ENCODE measurements at places on chromosomes 4 and X.

DNA sequence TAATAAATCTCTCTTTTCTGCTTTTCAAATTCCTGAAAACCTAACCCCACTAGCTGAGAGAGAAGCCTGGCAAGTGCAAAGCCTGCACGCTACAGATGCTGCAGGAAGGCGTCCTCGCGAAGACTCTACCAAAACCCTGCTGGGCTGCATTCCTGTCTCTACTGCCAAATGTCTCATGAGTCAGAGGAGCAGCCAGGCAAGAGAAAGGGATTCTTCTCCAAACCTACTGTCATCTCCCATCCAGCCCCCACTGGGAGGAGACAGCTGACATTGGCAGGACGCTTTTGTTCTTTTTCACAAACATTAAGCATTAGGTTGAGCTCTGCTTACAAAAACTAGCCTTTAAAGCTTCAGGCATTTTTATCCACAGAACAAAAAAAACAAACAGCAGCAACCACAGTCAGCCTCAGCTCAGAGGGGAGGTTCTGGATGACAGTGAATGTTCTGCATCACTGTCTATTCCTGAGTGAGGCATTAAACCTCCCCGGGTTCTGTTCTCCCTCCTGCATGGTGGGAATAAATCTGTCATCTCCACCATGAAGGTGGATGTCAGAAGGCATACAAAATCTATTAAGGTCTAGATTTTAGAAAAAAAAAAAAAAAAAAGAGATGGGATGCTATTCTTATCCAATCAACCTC lies 18.0 kb downstream of the CRMP1 start:
- peak; percentile 58 for DNase-seq

DNA sequence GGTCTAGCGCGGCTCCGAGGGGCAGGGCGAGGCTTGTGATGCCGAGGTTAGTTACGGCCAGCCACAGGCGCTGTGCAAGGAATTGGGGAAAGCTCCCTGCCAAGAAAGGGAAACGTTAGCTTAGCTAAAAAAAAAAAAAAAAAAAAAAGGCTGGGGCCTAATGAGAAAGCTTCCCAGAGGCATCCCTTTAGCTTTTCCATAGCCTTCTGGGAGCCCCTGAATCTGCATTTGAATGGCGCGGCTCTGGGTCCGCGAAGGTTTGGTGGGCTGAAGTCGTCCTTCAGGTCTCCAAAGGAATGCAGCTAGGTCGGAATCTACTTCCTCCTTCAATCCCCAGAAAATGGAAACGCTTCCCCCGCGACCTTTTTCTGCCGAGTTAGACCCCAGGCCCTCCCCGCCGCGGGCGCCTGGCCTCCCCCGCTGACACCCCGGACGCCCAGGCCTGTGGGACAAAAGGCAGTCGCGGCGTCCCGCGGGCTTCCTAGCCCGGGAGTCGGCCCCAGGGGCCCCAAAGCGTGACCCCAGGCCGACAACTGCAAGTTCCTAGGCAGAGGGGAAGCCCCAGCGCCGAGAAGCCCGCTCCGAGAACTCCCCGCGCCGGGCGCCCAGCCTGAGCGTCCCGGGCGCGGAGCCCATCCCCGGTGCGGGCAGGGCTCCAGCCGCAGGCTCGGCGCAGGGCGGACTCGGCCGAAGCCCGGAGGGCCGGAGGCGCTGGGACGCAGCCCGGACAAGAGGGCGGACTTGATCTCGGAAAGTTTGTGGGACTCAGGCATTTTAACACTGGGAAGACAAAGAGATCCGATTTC lies 605 bp upstream of the FAT1 start:
- peak; percentile 19 for DNase-seq

DNA sequence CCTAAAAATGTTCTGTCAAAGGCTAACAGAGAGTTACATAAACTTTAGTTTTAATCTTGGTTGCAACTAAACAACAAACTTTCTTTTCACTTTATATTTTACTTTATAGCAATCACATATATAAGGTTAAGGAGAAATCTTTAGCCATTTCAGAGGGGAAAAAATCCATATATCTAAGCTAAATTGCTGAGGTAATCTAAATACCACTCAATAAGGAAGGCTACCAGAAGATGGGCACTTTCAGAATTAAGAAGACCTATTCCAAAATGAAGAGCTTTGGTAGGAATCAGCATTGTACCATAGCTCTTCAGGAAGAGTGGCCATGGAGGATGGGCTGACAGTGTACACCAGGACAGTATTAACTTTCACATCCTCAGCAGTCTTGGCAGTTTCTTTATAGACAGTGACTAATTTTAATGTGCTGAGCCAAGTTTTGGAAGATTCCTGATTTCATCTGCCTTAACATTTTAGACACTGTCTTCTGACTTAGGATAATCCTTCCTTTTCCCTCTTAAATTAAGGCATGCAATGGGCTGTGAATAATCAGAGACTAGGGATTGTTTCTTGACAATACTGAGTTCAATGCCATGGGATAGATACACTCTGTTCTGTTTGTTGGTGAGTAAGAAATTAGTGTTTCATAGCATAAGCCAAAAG lies 7.1 kb downstream of the FAT4 start:
- DNase-seq = no peak

- DNase-seq = no peak
These were observed 18.6 kb downstream of the CLTRN start for GRCh38 chrX:15646031-15646430.

- DNase-seq = no peak
These were observed 49.5 kb upstream of the HELT start for GRCh38 chr4:184968784-184969201.

GRCh38 chr4:184470785-184471110 lies 3.6 kb downstream of the IRF2 start:
- DNase-seq = no peak

DNA sequence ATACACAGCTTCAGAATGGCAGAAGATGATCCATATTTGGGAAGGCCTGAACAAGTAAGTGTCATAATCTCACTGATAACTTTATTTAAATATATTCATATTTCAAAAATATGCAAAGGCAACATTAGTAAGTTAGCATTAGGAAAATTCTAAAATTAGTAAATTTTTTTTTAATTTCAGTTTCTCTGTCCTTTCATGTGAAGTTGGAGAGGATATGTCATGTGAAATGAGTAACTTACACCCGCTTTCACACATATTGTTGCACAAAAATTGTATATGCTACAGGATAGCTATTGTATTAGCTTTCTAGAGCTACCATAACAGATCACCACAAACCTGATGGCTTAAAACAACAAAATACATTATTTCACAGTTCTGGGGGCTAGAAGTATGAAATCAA lies 24.3 kb downstream of the NFKB1 start:
- DNase-seq = no peak

DNA sequence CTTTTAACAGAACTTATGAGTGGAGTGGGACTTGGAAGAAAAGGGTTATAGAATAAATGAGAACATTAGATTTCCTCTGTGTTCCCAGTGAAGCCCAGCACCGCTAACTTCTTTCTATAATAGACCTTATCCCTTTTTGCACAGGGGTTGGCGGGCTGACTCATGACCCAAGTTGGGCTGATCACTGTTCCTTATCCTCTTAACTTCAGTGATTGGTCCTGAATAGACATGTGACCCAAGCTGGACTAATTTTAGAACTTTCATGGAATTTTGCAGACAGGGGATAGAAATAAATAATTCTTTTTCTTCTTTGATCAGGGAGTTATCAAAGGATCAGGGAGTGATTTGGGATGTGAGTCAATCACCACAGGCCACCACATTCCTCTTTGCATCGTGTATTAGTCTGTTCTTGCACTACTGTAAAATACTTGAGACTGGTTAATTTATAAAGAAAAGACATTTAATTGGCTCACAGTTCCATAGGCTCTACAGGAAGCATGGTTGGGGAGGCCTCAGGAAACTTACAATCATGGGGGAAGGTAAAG lies 75.9 kb downstream of the UCHL1 start:
- no peak for DNase-seq

- DNase-seq = no peak
These were observed 55.0 kb upstream of the STS start for GRCh38 chrX:7092543-7092942.

- DNase-seq = no peak
These were observed 23.2 kb upstream of the MXD4 start for GRCh38 chr4:2284934-2285612.

DNA sequence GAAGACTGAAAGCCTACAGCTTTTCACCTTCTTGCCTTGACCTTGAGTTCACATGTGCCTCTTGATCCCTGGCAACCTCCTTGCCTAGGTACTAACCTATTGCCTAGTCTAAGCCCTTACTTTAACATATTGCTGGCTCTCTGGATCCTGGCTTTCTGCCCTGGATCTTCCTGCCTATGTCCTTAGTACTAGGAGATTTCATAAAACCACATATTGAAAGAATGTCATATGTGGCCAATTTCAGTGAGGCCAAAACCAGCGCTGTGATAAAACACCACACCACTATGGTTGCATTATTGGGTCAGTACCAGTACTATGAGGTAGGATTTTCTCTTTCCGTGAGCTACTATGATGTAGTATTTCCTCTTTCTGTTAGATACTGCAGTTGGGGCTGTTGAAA lies 80.4 kb downstream of the CT47B1 start:
- no peak for DNase-seq

DNA sequence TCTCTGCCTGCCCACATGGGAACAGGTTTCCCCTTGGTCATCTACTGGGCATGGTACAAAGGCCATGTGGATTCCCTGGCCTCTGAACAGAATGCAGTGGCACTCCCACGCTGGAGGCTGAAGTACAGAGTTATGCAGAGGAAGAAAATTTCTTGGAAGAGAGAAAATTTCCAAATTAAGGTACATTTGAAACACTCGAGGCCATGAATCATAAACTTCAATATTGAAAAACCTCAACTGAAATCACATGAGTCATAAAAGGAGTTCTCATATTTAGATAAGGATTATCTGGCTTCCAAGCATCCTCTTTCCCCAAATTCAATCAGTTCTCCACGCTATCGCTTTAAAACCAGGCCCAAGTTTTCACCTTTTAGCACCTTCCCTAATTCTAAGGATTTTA lies 28.1 kb upstream of the TXK start:
- no peak for DNase-seq

- DNase-seq = no peak
These were observed 1449.6 kb downstream of the C4orf33 start for GRCh38 chr4:130545596-130545995.

DNA sequence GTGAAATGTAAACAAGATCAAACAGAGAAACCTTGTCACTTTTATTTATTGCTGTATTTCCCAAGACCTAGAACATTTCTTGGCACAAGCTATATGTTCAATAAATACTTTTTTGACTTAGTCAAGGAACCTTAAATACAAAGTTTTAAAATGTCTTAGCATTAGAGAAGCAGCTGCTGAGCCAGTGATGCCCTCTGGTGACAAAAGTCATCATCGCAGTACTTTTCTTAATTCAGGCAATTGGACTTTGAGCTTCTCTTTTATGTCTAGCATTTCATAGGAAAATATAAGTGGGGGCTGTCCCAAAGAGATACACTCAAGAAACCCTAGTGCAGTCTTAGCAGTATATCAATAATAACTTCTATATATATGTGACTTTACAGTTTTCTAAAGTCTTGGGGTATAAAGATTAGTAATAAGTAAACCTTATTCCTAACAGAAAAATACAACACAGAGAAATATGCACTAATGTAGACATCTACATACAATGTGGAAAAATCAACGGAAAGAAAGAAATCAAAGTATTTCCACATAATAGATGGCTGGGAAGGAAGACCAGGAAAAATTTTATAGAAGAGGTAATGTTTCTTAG lies 118.4 kb downstream of the DTHD1 start:
- DNase-seq = peak; percentile 10

- no peak for DNase-seq
These were observed 17.8 kb downstream of the ZCCHC4 start for GRCh38 chr4:25330335-25330734.

GRCh38 chr4:168097161-168097560 lies 4.8 kb downstream of the ANXA10 start:
- DNase-seq = no peak

- no peak for DNase-seq
These were observed 134.4 kb downstream of the MAD2L1 start for GRCh38 chr4:119932277-119932676.

DNA sequence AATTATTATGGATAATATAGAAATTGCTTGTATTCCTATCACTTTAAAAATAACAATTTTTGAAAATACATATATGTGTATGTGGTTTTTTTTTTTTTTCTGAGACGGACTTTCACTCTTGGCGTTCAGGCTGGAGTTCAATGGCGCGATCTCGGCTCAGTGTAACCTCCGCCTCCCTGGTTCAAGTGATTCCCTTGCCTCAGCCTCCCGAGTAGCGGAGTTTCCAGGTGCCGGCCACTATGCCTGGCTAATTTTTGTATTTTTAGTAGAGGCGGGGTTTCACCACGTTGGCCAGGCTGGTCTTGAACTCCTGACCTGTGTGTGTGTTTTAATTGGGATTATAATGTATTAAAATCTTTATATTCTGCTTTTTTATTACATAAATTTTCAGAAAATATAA lies 97.9 kb upstream of the NUDT6 start:
- DNase-seq = no peak

DNA sequence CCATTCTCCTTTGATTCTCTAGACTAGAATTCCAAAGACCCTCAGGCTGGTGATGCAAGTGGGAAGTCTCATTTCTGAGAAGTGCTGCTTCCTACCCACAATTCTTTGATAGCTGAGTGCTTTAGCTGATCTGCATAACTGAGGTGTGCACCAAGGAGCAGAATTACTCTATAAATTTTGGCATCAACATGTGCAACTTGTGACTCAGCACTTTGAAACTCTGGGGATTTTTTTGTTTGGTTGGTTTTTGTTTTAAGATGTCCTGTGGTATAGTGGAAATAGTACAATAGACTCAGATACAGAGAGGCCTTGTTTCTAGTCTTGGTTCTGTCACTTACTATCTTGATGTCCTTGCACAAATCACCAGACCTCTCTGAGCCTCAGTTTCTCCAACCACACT lies 148.4 kb downstream of the AR start:
- DNase-seq = no peak

- DNase-seq = no peak
These were observed 2.4 kb upstream of the EGF start for GRCh38 chr4:109910256-109910655.

GRCh38 chr4:176358083-176358469 lies 38.3 kb downstream of the SPCS3 start:
- no peak for DNase-seq

- no peak for DNase-seq
These were observed 105.3 kb upstream of the NKX1-1 start for GRCh38 chr4:1511441-1512041.

GRCh38 chr4:80077639-80078038 lies 4.6 kb upstream of the ANTXR2 start:
- no peak for DNase-seq

DNA sequence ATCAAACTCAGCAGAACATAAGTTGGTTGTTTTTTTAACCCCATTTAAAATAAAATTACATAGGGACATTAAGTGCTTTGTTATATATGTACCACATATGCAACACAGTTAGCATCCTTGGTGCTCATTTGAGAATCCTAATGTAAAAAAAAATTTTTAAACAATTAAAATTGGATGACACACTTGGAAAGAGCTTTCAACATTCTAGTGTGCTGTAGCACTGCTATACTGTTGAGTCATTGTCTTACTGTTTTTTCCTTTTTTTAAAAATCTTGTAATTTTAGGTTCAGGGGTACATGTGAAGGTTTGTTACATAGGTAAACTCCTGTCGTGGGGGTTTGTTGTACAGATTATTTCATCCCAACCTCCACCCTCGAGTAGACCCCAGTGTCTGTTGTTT lies 12.8 kb downstream of the THAP9 start:
- no peak for DNase-seq
